GM23338 (cell line): ENCODE measurements at places on chromosomes 4 and X.
A peak's percentile ranks its signal among the peaks of the same experiment; 100 is the strongest.

DNA sequence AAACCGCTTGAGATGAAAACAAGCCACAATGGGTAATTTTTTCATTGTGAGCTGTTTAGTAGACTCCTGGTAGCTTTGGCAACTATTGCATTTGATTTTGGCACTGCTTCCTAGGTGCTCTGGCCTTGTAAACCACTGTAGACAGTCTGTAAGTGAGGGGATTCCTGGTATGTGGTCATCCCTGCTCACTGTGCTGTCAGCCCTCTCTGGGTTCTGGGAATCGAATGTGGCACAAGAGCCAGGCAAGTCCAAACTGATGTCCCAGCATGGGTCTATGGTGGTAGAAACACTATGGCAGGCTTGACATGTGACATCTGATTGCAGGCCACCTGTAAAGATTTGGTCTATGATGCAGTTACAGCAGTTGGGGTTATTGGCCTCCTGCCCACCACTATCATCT lies 2.5 kb downstream of the USP51 start:
- DNase-seq = no peak

DNA sequence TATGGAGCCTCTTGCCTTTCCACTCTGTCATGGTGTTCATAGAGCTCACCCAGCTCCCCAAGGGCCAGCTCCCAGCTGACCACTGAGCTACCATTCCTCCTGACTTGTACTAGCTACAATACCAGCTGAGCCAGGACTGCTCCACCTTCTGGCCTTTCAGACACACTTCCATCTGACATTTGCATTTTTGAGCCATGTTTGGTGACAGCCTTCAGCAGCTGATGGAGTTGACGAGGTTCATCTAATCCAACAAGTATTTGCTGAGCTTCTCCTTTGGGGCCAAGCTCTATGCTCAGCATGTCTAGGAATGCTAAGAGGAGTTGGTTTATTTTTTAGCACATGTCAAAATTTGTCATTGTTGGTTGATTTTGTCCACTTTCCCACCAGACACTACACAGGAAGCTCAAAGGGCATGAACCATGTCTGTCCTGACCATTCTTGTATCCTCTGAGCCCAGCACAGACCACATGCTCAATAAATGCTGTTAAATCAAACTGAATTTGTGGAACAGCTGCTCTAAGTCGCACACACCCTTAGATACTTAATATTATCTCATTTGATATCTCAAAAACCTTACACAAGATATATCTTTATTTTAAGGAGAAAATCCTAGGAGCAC lies 142.6 kb upstream of the PPARGC1A start:
- peak; percentile 57 for DNase-seq

DNA sequence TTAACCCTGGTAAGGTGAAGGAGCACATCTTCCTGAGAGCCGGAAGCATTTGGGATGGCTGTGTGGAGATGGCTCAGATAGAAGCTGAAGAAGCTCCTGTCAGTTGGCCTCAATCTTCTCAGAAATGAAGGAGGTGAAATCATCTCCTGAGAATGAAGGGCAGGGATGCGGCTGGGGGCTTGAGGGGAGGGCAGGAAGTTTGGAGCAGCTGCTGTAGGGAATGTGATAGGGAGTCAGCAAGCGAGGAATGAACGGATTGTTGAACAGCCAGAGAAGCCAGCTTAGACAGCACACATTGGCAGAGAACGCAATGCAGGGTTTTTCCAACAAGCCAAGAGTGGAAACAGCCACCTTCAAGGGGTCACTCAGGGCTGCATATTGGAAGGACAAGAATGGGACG lies 10.0 kb downstream of the KCNE5 start:
- no peak for DNase-seq

DNA sequence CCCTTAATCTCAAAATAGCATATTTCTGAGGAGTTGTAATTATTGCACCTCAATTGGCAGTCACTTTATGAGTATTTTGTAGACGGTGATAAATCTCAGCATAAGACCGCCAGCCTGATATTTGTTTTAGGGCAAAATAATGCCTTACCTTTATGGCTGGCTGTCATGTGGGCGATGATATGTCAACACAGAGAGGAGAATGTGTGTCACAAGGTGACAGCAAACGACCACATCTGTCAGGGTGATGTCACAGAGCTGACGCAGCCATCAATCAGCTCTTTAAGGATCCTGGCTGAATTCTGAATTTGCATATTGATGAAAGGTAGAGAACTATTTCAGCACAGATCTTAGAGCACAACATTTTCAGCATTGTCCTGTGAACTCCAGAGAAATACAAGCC lies 209.7 kb downstream of the CEP135 start:
- no peak for DNase-seq
